ENCODE measurements at places on chromosomes 13 and 19.
A peak's percentile ranks its signal among the peaks of the same experiment; 100 is the strongest.

- peak; percentile 65 for DNase-seq
Measured at GRCh38 chr13:113448545-113448884, 4.8 kb downstream of the ADPRHL1 start.

GRCh38 chr13:29908416-29909080 lies 58.1 kb upstream of the UBL3 start:
- no peak for DNase-seq

DNA sequence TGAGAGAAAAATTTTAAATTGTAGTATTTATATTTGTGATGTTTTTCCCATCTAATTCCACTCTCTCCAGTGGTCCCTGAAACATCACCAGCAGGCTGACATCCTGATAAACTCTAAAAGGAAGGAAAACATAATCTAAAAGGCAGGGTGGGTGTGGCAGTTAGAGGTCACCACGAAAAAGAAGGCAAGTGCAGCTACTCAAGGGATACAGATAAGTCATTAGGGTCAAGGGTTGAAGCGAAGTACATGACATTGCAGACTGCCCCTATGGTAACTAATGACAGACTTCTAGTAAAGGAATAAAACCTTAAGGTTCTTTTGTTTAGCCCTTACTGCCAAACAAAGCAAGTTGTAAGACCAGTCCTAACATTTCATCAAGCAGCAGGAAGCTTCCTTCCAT lies 6.0 kb upstream of the NEK3 start:
- no peak for DNase-seq

DNA sequence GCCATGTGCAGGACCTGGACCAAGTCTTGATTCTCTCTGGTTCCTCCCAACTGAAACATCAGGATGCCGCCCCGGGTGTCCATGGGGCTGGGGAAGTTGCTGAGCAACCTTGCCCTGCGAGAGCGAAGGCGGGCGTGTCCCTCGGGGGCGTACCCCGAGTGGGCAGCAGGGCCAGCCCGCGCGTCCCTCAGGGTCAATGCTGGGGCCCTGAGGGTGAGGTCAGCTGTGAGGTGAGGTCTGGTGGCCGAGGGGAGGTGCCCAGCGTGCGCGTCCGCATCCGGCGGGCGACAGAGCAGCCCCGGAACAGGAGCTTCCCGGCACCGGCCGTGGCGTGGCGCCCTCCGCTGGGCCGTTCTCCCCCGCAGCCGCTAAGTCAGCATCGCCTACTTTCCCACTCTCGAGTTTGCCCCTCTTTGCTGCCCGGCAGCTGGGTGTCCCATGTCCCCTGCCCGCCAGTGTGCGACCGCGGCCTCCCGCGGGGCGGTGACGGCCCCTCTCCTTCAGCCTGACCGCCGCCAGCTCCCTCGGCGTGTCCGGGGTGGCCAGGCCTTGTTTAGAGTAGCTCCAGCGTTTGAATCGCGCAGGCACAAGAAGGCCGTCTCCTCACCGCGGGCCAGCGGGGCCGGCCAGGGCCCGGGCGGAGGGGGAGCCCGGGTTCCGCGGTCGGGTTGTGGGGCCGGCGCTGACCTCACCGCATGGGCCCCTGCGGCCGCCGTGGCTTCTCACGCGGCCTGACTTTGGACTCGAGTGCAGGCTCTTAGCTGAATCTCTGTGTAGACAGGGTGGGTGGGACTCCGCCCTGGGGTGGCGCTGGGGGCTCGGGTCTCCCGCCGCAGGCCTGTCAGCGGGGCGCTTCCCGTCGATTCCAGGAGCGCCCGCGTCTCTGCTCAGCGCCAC lies 33.0 kb downstream of the GJA3 start:
- peak; percentile 56 for DNase-seq

- no peak for DNase-seq
Measured at GRCh38 chr19:5827891-5828660, 11.4 kb downstream of the FUT6 start.

GRCh38 chr13:70568571-70568970 lies 460.3 kb upstream of the KLHL1 start:
- peak; percentile 54 for DNase-seq

DNA sequence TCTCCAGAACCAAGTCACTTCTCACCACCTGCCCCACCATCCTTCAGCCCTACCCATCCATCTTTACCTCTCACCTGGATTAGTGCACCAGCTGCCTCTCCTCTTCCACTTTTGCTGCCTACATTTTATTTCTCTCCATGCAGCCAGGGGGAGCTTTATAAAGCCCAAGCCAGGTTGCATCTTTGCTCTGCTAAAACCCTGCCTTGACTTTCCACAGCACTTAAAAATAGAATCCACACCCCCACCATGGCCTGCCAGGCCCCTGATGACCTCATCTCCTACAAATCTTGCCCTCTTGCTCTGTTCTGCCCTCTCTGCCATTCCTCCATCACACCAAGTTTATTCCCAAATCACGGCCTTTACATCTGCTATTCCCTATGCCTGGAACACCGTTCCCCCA lies 1.8 kb downstream of the HOOK2 start:
- DNase-seq: no peak

- DNase-seq: no peak
Measured at GRCh38 chr13:24680258-24680920, at the start of gene ATP12A. ATP12A (plus strand) TSS chr13:24680408; CDS start chr13:24680744, 336 bp downstream.

- DNase-seq: peak; percentile 57
Measured at GRCh38 chr19:17718947-17719711, at the start of gene MAP1S. MAP1S (plus strand) TSS chr19:17719480; CDS start chr19:17719503, 23 bp downstream.

- no peak for DNase-seq
Measured at GRCh38 chr19:15633082-15633835, 7.4 kb upstream of the CYP4F3 start.

DNA sequence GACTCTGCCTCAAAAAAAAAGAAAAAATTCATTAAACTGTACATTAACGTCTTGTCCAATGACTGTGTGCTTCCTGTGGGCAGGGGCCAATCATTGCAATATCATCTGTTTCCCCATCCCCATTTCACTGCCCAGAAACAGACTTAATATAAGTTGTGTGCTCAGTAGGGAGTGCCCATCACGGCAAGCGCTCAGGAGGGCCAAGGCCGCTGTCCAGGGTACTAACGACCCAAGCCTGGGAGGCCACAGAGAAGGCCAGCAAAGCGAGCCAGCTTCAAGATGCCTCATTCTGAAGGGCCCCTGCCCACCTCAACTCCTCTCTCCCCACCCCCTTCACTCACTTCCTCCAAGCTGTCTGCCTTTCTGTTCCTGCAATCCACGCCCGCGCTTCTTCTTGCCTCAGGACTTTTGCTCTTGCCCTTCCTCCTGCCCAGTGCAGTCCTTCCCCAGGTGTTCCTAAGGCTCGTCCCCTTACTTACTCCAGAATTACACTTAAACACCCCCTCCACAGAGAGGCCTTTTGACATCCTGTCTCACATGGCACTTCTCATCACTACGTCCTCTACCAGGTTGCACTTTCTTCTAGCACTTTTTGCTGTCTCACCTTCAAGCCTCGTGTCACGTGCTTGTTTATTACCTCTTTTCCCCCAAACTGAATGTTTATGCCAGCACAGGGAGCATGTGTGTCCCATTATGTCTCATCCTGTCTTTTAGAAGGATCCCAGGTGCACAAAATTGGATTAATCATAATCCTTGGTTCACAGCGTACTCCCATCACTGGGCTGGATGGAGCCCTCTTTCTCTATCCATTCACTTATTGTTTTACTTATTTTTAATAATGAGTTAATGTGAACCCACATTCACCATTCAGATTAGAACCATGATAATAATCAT lies 11.3 kb upstream of the POU2F2 start:
- DNase-seq: peak; percentile 19

DNA sequence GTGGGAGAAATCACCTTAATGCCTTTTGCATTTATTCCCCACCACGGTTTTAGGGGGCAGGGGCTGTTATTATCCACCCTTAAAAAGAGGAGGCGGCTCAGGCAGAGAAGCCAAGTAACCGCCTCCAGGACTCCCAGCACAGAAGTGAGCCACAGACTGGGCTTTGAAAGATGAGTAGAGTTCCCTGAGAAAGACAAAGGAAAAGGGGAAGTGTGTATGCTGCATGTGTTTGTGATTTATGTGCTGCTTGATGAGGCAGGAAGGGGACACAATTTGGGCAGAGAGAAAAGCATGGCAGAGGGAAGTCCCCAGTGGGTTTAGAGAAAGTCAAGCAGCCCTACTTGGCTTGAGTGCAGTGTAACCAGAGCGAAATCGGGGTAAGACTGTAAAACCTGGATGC lies 85.0 kb downstream of the DOCK9 start:
- no peak for DNase-seq

GRCh38 chr19:36032251-36033104 lies at the start of gene CLIP3:
CLIP3 (minus strand) TSS chr19:36032873; CDS start chr19:36032357, 516 bp downstream.
- no peak for DNase-seq

DNA sequence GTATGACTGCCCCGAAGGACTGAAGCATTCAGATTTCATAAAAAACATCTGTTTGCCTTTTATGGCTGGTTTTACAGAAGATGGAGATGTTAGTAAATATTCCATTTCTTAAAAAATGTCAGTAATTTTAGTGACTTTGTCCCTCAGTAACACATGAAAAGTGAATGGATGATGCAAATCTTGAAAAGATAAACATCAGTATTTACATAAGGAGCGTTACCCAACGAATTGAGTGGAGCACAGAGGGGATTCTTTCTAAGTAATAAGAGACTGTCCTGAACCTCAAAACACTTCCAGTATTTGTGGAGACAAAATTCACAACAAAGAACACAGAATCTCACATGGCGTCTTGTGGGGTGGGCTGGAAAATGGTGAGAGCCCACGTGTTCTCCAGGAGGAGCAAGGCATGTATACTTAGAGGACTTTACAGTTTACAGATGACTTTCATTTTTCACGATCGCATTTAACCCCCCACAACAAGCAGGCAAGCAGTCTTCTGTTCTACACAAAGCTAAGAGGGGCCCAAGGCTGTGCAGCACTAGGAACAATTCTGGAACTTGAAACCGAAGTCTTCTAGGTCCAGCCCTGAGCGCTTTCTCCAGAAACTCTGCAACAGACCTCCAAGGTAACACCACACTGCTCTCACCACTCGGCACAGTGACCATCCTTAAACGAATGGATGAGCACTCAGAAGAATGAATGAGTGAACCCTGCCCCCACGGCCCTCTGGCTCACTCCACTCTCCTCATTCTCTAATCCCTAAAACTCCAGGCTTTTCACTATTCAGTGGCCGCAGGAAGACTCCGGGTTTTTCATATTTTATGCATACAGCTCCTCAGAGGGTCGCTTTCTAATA lies 709.8 kb downstream of the UQCRFS1 start:
- no peak for DNase-seq

DNA sequence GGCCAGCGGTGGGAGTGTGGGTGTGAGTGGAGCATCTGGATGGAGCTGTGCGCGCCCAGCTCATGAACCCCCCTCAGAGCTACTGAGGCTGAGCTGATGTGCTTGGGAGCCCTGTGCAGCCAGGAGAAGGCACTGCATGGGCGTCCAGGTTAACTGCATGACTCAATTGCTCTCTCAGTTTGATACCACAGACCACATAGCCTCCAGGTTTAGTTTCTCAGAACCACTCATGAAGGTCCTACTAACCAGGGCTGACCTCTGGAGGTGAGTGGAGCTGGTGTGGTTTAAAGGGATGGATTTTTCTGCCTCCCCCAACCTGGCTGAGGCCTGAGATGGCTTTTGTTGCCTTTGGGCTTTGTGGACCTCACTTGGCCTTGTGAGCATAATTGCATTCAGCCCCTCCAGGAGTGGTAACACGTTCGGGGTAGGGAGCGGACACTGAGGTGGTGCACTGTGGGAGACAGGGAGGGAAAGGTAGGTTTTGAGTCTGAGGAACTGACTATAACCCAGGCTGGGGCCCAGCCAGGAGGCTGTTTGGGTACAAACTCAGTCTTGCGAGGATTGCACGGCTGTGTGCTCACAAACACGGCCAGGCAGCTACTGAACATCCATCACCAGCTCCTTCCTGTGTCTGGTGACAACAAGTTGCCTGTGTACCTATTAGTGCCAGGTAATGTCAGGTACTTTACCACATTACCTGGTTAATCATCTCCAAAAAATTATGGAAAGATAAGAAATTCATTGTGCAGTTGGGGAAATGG lies 97.5 kb downstream of the RGCC start:
- DNase-seq: no peak
